GM12892 (cell line): ENCODE measurements at places on chromosomes 4 and X.
A peak's percentile ranks its signal among the peaks of the same experiment; 100 is the strongest.

- no peak for DNase-seq
Measured at GRCh38 chr4:51859476-51860031, 16.6 kb downstream of the DCUN1D4 start.

DNA sequence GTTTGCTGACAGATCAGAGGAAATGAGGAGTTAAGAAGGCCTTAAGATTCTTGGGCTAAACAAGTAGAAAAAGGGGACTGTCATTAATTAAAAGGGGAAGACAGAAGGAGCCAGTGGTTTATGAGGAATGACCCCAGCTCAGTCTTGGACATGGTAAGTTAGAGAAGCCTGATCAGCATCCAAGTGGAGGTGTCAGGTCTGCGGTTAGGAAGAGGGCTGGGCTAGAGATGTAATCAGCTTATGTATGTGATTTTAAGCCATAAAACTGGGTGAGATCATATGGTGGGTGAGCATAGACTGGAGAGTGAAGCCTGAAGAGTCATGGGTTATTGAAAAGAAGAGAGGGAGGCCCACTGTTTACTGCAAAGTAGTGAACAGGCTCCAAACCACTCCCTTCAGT, 246.1 kb downstream of the NR3C2 start:
- no peak for DNase-seq

DNA sequence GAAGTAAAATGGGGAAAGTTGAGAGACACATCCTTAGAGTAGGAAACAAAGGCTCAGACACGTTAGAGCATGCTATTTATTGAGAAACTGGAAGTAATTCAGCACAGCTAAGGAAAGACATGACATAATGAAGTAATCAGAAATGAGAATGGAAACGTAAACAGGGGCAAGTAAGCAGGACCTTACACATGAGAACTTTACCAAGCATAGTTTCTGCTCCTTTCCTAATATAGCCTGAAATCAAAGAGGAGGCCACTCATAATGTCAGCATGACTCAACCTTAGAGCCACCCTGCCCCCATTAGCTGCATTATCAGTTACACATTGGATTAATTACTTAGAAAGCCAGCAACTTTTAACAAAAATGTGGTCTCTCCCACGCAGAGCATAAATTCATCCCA, 558.3 kb upstream of the GRIA3 start:
- DNase-seq, result no peak

GRCh38 chrX:32495855-32496254, 715.5 kb downstream of the DMD start:
- no peak for DNase-seq

DNA sequence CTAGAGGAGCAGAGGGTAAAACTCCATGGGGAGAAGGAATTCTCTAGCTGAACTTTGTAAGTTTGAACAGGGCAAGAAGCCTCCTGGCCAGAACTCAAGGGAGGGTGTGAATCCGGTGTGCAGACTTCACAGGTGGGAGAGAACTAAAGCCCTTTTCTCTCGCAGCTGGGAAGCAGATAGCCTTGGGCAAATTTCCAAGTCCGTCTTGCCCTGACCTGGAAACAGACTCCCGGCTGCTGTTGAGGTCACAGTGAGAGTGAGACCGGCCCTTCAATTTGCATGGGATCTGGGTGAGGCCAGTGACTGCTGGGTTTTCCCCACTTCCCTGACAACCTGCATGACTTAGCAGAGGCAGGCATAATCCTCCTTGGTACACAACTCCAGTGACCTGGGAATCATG, 94.5 kb upstream of the ZNF827 start:
- DNase-seq, result no peak

DNA sequence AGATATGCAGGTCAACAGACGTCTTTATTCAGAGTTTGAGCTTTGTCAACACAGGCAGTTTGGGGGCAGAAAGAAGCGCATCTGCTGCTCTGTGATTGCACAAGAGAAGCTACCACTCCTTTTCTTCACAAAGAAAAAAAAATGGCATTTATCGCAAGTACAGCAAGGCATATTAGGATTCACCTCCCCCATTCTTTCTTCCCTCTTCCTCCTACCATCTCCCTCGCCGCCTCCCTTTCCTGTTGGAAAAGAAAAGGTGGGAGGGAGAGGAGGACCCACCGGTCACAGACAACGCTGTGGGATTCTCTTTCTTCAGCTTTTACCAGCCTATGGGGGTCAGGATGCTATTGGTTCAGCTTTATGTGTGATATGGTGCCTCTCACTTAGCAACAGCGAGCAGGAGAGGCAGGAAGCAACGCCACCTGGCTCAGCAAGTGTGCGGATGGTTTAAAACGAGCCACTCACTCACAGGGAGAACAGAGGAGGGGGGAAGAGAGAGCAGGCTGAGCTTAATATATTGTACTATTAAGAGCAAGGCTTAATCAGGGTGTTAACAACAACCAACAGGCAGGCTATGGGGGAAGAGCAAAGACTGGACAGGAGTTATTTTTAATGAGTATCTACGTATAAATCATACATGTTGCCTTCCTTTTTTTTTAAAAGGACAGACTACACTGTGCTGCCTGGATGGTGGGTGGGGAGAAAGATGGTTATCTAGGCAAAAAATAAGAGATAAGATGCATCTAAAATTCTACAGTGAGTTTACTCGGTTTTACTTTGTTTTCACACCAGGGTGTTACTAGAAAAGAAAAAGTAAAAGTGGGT, 104.7 kb downstream of the MAML3 start:
- peak; percentile 7 for DNase-seq

GRCh38 chr4:33302321-33302720, 2582.2 kb downstream of the PCDH7 start:
- no peak for DNase-seq

DNA sequence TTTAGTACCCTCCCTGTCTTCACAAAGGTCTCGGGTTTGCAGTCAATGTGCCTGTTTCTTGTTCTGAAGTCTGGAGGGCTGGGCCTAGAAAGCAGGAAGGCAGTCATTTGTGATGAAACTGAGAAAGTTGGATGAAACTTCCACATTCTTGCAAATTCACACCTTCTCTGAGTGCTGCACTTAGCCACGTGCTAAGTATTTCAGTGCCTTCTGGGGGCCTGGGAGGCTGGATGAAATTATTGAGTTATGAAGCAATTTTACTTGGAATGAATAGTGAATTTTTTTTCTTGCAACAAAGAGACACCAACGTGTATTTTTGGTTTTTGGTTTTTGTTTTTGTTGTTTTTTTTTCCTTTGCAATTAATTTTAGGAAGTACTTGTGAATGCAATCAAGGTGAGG, 71.2 kb downstream of the MSX1 start:
- no peak for DNase-seq

DNA sequence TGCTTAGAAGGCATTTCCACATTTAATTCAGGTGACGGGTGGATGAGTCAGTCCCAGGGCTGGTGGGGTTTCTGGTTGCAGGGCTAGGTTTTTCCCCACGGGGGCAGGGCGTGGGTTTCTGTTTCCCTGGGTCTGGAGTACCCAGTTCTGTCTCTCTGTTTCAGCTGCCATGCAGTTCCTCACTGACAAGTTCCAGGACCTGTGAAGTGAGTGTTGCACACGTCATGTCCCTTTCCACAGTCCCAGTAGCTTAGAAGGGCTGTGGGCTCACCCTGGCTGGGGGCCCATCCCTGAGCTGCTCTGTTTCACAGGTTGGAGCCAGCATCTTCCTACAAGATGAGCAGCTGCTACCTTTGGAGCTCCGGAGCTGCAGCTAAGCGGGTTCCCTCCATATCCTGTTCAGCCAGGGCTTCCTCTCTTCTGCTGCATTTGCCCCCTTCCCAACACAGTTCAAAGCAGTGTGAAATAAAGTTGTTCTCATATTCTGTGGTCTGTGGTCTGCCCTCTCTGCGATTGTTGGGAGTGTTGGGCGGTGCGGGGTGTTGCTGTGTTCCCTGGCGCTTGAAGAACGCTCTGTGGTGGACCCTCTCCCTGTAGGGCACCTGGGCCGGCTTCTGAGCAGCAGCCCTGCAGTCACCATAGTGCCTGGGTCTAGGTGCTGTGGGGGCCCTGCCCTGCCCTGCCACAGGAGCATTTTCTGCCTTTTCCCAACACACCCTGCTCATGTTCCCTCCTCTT, 3.9 kb downstream of the LOC101059915 start:
- no peak for DNase-seq

DNA sequence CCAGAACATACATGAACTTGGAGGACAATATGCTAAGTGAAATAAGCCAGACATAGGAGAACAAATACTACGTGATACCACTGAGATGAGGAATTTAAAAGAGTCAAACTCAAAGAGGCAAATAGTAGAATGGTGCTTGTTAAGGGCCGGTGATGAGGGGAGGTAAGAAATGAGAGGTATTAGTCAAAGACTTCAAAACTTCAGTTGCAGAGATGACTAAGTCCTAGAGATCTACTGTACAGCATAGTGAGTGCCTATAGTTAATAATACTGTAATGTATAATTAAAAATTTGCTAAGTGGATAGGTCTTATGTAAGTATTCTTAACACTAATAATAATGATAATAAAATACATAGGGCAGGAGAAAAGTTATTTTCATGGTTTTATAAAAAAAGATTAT, 126.9 kb upstream of the VEGFC start:
- DNase-seq, result no peak

- no peak for DNase-seq
Measured at GRCh38 chrX:107978707-107979307, 3.4 kb downstream of the TEX13B start.

- no peak for DNase-seq
Measured at GRCh38 chr4:126172126-126172525, 857.4 kb downstream of the FAT4 start.

DNA sequence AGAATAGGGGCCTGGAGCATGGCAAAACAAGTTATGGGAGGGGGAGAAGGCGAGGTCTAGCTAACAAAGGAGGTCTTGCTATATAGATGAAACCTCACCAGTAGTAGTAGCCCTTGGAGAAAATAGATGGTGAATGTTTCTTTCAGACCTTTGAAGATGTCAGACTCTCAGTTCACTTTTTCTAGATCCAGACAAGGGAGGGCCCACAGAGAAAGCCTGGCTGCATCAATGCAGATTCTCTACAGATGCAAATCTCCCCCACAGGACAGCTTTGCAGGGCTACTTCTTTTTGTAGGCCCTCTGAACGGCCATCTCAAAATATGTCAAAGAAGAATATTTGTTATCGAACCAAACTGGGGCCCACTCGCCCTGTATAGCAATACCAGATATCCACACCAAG, 159.7 kb downstream of the ANK2 start:
- DNase-seq, result no peak

GRCh38 chr4:107740950-107741701, 21.1 kb upstream of the PAPSS1 start:
- DNase-seq, result no peak

GRCh38 chr4:123945301-123945700, 548.7 kb downstream of the SPRY1 start:
- no peak for DNase-seq

DNA sequence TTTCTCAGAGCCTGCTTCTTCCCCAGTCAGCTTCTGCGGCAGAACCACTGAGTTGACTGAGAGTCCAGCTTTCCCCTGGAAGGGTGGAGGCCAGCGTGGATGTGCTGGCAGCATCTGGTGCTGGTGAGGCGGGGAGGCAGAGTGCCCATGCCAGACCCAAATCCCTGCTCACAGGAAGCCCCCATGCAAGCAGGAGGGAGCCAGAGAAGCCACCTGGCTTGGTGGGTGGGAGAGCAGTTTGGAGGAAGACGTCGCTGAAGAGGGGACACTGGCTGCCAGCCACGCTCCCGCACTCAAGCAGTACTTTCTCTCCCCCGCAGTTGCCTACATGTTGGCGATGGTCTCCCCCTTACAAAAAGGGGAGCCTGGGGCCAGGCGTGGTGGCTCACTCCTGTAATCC, 6.0 kb downstream of the PDZD4 start:
- DNase-seq, result no peak

- DNase-seq, result no peak
Measured at GRCh38 chr4:47374477-47374876, 89.0 kb downstream of the COMMD8 start.

DNA sequence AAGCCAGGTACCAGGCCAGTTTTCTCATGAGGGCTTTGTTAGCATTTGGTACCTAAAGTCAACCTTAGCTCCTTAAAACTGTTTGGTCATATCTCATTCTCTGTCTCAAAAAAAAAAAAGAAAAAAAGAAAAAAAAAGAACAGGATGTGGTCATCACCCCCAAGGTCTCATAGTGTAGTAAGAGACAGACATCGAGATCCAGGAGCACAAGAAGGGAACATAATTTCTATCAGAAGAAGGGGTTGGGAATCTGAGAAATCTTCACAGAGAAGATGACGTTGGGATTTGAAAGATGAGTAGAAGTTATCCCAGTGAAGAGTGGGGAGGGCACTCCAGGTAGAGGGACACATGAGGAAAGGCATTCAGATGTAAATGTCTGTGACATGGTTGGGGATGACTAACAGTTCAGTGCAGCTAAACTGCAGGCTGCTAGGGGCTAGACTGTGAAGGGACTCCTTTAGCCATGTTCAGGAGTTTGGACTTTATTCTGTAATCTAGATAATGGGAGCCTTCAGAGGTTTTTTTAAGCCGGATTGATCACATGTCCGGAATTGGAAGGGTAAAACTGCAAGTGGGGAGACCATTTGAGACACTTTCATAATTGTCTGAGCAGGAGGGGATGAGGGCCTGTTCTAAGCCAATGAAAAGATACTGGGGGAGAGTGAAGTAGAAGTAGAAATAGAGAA, 26.9 kb upstream of the GJB1 start:
- DNase-seq, result no peak

GRCh38 chrX:16212024-16212423, 44.7 kb downstream of the MAGEB17 start:
- DNase-seq, result no peak

DNA sequence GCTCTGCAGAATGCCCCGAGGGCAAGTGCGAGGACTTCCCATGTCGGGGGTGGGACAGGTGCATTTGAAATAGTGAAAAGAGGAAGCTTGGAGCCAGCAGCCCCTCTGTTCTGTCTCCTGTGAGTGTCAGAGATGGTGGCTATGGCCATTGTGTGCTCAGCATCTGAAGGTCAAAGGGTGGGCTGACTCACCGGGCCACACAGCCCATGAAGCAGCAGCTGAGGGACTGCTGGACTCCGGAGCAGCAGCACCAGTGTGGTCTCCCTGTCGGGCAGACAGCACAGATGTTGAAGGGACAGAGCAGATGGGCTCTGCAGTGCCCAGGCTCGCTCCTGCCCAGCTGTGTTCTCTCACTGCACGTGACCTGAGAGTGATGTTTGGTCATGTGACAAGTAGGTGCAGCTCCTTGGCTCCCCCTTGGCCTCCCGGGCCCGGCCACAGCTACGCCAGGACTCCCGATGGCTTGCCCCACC, 53.5 kb downstream of the TBC1D14 start:
- DNase-seq, result no peak

DNA sequence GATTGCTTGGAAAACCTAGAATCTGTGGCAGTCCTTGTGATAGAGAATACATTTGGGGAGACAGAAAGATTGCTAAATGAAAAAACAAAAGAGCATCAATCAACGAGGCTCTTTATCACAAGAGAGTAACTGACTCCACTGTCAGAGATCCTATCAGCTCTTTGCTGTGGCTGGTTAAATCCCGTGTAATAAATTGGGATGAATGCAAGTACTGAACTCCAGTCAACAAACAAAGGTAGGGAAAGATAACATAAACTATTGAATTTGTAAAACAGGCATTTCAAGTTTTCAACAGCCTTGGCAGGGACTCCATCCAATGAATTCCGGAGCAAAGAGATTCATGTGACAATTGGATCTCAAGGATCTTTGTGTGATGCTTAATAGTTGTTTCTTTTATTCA, 21.3 kb downstream of the MMRN1 start:
- DNase-seq, result no peak
